Stimulated activated CD4-positive, alpha-beta T cell treated with anti-CD3 and anti-CD28 coated beads, TNF-alpha, amount 100 ng/mL, for 48 hours (primary cell): ENCODE measurements at places on chromosomes 7 and 10.

DNA sequence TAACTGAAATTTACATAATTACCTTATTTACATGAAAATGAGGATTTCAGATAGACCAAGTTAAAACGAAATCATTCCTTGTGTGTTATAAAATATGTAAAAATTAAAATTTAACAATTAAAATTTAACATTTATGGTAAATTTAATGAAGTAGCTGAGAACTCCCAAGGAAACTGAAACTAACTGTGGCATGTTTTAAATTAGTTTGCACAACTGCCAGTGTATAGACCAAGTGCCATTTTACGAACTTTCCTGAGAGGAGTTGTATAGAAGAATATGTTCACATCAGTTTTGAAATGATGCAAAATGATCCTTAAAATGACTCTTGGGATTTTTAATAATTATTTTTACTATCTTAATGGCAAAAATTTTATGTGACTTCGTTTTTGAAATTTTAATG is 23.6 kb downstream of the PDLIM1 start:
- no peak for DNase-seq

GRCh38 chr10:94992811-94993210 is 54.4 kb downstream of the CYP2C9 start:
- no peak for DNase-seq

DNA sequence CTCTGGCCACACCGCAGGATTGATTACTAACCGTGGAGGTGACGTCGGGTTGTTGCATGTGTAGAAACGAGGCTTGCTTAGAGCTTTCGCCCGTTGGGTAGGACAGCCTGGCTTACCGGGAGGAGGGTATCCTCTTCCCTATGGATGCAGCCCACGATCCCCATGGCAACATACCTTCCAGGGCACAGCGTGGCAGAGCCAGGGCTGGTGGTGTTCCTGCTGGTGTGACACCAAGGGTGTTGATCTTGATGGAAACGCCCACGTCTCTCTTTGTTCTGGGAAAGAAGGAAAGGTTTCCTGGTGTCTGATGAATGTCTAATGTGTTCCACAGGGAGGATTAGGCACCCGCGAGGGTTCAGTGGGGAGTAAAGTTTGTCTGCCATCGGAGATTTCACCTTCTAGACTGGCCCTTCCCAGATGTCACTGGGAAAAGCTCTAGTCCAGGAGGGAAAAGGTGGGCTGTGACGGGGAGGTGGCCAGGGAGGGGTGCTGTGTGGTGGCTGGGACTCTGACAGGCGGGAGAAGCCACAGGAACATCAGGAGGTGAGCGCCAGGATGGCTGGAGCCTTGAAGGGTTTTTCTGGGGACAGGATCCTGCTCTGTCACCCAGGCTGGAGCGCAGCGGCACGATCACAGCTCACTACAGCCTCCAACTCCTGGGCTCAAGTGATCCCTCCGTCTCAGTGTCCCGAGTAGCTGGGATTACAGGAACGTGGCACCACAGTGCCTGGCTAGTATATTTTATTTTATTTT is 102.1 kb downstream of the CUX1 start:
- no peak for DNase-seq

- DNase-seq, result no peak
Observed at GRCh38 chr7:36264123-36264801, 111.2 kb downstream of the EEPD1 start.

DNA sequence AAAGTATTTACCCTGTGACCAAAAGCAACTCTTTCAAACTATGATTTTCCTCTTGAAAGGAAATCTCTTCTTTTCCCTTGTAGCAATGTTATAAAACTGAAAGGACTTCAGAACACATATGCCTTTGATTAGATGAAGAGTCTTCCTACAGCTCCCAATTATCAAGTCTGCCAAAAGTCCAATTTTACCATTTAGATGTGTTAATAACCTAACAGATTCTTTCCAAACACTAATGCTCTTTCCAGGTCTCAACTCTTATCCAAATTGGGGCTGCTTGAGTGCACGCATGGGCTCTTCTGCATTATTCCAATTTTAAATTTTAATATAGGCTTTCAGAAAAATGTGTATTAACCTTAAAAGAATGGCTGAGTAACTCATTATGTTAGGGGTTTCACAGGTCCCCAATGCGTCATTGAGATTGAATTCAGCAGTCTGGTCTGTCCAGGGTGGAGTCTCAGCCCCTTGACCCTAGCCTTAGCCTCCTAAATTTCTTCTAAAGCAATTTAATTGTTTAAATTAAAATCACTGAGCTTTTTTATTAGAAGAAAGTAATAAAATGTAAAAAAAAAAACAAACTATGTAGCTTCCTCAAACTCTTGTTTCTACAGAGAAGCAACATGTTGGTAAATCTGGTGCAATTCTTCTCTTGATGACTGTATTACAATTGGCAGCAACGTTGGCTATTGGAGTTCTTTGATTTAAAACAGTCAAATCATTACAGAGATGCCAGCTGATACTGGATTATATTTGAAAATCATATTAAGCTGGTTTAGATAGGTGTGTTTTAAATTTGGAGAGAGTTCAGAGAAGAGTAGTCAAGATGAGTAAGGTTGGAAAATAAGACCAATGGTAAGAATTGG is 170.4 kb downstream of the DKK1 start:
- DNase-seq, result no peak

GRCh38 chr10:21700474-21700873 is 166.4 kb downstream of the MLLT10 start:
- no peak for DNase-seq

DNA sequence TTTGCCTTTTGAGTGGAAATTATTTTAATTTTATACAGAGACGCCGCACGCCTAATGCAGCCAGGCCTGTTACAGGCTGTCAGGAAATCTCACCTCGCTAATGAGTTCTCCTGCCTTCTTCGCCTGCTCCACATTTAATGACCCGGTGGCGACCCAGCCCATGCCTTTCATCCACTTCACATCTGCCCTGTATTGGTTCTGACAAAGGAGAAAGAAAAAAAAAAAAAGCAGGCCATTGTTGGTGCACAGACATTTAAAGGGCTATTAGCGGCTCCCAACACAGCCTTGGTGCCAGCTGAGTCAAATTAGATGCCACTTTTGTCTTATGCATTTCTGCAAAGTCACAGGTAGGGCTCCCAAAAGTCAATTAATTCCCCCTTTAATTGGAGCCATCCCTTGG is 43.3 kb downstream of the NRAP start:
- DNase-seq, result no peak

GRCh38 chr10:3877211-3878000 is 92.4 kb upstream of the KLF6 start:
- DNase-seq, result no peak

GRCh38 chr7:117084286-117084685 is 131.0 kb downstream of the ST7 start:
- DNase-seq, result no peak

- no peak for DNase-seq
Observed at GRCh38 chr7:4774658-4775249, 669 bp upstream of the AP5Z1 start.

DNA sequence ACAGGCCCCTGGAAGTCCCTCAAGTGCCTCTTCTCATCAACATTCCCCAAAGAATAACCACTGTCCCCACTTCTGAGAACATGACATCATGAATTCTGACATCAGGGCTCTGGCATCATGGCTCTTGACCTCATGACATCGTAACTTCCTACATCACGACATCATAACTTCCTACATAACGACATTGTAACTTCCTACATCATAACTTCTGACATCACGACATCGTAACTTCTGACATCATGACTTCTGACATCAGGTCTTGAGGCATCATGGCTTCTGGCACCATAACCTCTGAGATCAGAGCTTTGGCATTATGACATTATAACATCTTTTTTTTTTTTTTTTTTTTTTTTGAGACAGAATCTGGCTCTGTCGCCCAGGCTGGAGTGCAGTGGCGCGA is 66.7 kb upstream of the FAM20C start:
- DNase-seq, result no peak

- DNase-seq, result no peak
Observed at GRCh38 chr7:88401009-88401623, 94.4 kb upstream of the STEAP4 start.
